ENCODE measurements at places on chromosomes 16 and 17.

DNA sequence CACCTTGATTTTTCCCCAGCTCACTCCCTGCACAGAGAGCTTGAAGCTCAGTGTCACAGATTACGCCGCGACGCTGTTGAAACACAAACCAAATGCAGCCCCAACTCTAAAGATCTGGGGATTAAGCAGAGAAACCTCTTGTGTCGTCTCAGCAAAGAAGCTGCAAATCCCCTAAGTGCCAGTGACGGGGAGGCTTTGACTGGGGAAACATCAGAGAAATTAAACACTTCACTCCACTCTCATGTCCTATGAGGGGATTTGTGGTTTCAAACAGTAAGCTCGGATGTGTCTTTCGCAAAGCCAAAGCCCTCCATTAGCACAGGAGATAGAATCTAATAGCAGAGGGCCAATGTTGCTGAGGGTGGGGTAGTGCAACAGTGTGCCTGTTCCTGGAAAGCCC is 233.7 kb downstream of the HS3ST4 start:
- no peak for DNase-seq

DNA sequence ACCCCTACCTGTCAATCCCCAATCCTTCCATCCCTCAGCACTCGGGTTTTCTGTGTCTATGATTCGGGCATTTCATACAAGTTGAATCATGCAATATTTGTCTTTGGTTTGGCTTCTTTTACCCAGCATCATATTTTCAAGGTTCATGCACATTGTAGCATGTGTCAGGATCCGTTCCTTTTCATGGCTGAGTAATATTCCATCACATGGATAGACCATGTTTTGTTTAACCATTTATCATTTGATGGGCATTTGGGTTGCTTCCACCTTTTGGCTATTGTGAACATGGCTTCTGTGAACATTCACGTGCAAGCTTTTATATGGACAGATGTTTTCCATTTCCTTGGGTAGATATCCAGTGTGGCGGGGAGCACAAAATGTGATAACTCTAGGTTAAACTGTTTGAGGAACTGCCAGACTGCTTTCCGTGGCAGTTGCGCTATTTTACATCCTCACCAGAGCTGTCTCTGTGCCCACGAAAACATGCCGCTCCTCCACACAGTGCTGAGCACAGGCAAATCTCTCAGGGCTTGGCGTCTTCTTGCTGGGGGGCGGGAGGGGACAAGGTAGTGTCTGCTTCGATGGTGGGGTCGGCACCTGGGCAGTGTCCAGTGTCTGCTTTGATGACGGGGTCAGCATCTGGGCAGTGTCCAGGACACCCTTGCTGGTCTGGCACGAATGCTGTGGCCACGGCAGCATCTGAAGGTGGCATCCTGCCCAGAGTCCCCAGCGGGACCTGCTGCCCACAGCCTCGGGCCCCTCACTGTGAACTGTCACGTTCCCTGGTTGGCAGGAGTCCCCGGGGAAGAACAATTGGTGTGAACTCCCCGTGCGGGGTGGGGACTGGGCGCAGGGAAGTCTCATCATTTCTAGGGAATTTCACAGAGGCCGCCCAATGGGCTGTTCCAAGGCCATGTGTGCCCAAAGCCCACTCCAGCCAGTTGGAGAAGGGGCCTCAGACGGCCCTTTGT is 32.4 kb upstream of the JPH3 start:
- DNase-seq = no peak

GRCh38 chr17:71631483-71631882 is 489.3 kb upstream of the SOX9 start:
- DNase-seq = no peak

DNA sequence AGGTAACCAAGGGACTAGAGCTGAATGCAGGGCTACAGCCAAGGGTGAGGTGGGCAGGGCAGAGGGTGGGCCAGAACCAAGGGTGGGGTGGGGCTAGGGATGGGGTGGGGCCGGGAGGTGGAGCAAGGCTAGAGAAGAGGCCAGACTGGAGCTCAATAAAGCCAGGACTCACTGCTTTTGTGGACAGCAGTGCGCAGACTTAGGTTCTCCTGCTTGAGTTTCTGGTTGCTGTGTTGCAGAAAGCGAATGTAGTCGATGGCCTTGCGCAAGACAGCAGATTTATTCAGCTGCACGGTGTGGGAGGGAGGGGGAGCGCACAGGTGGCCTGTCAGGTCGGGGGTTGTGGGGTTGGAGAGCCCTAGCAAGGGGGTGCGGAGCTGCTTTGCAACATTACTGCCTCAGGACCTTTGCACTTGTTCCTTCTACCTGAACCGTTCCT is 18.7 kb downstream of the SREBF1 start:
- no peak for DNase-seq

GRCh38 chr17:67514998-67515397 is 137.9 kb downstream of the PITPNC1 start:
- no peak for DNase-seq

DNA sequence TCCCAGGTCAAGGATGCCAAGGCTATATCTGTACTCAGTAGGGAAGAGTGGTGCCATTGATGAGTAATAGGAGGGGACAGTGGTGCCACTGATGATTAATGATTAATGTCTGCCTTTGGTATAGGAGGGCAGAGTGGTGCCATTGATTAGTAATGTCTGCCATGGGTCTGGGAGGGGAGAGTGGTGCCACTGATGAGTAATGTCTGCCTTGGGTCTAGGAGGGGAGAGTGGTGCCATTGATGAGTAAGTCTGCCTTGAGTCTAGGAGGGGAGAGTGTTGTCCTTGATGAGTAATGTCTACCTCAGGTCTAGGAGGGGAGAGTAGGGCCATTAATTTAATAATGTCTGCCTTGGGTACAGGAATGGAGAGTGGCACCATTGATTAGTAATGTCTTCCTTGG is 507.8 kb upstream of the EEF2KMT start:
- DNase-seq = no peak

- DNase-seq = no peak
These were observed 24.1 kb upstream of the ENGASE start for GRCh38 chr17:79050551-79050950.

- DNase-seq = no peak
These were observed 220.5 kb downstream of the C16orf78 start for GRCh38 chr16:49594153-49594552.

- no peak for DNase-seq
These were observed 17.8 kb upstream of the SLC6A4 start for GRCh38 chr17:30253312-30253711.

- DNase-seq = no peak
These were observed 12.9 kb downstream of the CMIP start for GRCh38 chr16:81457326-81458133.

- no peak for DNase-seq
These were observed 6.8 kb downstream of the OR1F1 start for GRCh38 chr16:3194792-3195191.

DNA sequence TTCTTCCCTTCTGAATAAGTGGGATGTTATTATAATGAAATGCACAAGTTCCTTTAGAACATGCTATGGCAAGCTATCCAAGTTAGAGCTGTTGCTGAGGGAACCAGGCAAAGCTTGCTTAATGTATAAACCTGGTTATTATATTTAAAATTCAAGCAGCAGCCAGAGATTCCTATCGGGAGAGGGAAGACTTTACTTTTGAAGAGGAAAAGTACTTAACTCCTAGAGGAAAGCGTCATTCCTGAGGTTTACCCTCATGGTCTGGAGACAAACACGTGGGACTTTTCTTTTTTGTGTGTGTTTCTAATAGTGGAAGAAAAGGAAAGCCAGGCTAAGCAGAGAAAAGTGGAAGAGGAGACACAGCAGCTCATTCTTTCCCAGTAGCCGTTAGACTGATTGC is 39.9 kb upstream of the MYH10 start:
- no peak for DNase-seq

GRCh38 chr17:45144199-45145034 is 3.9 kb upstream of the HEXIM1 start:
- no peak for DNase-seq

GRCh38 chr17:44865231-44865660 is 17.6 kb downstream of the HIGD1B start:
- DNase-seq = peak; percentile 34

- DNase-seq = peak; percentile 9
These were observed at the start of gene KIF19 for GRCh38 chr17:74325743-74326379. TSS of gene KIF19 (plus strand) at chr17:74326226. CDS start at chr17:74326350, 124 bp downstream.

DNA sequence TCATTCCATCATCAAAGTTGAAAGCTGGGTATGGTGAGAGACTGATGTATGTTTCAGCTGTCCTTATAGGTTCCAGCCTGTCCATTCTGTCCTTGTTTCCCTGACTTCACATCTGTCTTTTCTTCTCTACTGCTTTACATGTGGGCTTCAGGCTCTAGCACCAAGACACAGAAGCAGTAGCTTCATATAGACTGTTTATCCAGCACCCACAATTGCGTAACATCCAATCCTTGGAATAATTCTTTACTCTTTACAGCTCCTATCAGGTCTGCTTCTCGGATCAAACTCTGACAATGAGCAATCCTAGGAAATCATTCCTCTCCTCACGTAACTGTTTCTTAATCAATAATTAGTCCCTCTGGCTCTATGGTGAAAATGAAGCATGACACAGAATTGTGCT is 158.9 kb downstream of the CA10 start:
- no peak for DNase-seq

- DNase-seq = no peak
These were observed 27.9 kb upstream of the ARL6IP1 start for GRCh38 chr16:18829251-18829650.

GRCh38 chr16:6643080-6643686 is 689.5 kb upstream of the RBFOX1 start:
- DNase-seq = peak; percentile 2

DNA sequence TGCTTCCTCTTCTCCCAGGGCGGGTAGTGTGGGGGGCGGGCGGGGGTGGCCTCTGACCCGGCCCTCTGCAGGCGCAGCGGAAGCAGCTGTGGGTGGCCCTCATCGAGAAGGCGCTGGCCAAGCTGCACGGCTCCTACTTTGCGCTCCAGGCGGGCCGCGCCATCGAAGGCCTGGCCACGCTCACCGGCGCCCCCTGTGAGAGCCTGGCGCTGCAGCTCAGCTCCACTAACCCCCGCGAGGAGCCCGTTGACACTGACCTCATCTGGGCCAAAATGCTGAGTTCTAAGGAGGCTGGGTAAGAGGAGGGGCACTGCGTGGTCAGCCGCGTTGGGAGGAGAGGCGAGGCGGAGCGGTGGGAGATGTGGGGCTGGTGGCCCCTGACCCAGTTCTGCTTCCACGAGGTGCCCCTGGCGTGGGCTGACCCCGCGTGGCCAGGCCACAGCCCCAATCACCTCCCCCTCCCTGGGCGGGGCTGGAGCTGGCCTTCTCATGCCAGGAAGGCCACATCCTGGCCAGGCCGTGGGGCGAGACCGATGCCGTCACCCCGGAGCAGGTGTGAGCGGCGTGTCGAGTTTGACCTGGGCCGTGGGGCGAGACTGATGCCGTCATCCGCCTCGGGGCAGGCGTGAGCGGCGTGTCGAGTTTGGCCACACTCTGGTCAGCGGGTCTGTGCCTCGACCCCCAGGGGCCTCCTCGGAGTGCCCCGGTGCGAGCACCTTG is 10.5 kb upstream of the PRR35 start:
- DNase-seq = no peak

- DNase-seq = no peak
These were observed 15.6 kb upstream of the PMFBP1 start for GRCh38 chr16:72187551-72187950.

- no peak for DNase-seq
These were observed 31.7 kb downstream of the CLTC start for GRCh38 chr17:59651346-59651745.

DNA sequence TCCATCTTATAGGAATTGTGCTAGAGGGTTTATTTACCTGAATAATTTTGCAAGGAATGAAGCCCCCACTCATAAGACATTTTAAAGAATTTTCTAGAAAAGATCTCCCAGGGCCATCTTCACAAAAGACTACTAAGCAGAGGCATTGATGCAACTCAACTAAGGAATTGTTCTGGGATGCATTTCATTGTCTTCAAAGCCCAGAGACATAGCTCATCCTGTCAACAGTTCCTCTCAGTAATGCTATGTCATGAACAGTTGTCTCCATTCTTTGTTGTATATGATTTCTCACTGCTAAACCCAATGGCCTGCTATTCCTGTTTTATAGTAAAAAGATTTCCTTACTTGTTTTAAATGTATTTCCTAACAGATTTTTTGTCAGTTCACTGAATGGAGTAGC is 136.8 kb upstream of the RBL2 start:
- no peak for DNase-seq

DNA sequence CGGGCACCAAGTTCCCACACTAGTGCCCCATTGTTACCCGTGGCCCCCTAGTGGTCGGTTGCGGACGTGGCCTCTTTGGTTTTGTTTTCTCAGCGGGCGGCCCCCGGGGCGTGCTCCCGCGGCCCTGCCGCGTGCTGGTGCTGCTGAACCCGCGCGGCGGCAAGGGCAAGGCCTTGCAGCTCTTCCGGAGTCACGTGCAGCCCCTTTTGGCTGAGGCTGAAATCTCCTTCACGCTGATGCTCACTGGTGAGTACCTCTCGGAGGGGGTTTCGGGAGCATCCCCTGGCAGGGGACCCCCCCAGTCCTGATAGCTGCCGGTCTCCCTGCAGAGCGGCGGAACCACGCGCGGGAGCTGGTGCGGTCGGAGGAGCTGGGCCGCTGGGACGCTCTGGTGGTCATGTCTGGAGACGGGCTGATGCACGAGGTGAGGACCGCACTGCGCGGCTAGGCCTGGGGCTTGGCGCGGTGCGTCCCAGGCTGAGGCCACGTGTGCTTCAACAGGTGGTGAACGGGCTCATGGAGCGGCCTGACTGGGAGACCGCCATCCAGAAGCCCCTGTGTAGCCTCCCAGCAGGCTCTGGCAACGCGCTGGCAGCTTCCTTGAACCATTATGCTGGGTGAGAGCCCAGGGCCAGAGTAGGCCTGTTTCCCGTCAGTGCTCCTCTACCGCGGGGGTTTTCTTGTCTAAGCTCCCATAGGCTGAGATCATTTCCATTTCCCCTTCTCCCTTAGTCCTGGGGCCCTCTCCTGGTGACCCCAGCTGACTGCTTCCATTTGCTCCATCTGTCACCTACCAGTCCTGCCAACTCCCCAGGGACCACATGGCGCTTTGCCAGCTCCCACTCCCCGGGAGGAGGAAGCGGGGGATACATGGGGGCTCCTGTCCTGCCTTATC is 1.7 kb downstream of the SPHK1 start:
- peak; percentile 68 for DNase-seq

DNA sequence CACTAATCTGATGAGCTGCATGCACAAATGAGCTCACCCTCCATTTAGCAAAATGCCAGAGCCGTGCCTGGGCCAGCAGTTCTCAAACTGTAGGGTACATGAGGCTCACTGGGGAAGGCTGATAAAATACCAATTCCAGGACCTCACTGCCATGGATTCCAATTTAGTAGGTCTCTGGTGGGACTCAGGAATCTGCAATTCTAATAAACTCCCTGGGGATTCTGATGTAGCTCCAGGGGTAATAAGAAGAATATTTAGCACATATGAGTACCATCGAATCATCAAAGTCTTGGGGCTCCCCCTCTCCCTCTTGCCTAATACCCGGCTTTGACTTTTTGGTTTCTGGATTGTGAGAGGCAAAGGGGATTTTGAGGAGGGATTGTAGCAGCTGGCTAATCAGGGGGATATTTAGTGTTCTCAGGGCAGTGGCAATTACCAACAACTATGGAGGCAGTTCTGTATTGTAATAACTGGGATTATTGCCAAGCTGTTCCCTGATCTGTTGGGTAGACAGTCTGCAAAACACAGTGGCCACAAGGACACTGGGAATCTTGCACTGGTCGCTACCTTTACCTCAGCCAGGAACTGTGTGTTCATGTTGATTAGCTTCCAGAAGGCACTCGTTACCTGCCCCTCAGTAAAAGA is 140.4 kb downstream of the SHISA9 start:
- no peak for DNase-seq

Measured in stimulated activated CD8-positive, alpha-beta memory T cell treated with anti-CD3 and anti-CD28 coated beads, Interleukin-2, amount 100 ng/mL, for 1 hour (primary cell).